Esophagus squamous epithelium (tissue), 5 donors: ENCODE measurements at places on chromosomes 7 and 10. TPM values are rescaled to one million over a fixed set of nuclear protein-coding genes. Genes with fewer than 3 reads are reported as not detected.

- no peak for DNase-seq
Observed at GRCh38 chr10:121112579-121113384, 261.6 kb downstream of the WDR11 start.

DNA sequence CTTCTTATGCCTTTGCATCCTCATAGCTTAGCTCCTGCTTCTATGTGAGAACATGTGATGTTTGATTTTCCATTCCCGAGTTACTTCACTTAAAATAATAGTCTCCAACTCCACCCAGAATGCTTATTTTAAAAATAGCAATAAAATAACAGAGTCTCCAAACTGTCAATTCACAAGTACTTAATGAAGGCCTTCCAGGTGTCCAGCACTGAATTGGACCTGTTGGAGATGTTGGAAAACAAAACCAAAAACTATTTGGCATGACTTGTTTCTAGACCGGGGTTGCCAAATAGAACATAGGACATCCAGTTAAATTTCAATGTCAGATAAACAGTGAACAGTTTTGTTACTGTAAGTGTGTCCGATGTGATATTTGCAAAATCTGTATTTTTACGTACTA is 208.1 kb upstream of the DKK1 start:
- no peak for DNase-seq

DNA sequence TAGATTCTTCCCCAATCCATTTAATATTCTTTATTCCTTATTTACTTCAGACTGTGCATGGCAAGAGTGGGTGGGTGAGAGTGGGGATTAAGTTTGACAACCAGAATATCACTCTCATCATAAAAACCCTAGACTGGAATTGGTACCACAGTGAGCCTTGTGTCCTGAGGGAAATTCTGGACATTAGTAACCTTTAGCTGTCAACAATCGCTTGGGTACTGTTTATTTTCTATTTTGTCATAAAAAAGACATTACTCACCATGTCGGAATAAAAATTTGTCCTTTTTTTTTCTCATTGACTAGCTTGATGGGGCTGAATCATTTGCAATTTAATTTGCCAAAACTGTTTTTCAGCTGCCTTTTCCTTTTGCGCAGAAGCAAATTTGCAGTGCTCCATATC is 176.1 kb upstream of the SEMA3C start:
- no peak for DNase-seq

DNA sequence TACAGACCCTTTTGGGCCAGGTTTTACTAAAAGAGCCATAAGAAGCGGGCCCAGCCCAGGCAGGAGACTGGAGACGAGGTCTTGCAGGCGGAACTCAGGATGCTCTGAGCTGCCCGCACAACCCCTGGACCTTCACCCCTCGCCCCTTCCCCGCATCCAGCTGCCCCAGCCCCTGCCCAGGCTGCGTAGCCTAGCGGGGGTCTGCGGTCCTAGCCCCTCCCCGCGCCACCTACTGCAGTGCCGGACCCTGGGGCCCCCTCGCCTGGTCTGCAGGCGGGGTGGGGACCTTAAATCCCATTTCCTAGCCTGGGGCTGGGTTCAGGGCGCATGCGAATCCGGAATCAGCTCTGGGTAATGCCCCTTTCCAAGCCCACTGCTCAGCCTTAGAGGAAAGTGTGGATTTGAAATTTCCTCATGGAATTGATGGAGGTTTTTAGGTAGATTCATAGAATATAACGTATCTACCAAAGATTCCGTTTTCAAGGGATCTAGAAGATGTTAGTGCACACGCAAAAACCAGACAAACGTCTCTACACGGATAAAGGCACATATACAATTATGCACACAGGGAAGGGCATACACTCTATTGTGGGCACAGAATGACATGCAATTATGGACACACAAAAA is 546 bp upstream of the HOXA3 start:
- DNase-seq: no peak

DNA sequence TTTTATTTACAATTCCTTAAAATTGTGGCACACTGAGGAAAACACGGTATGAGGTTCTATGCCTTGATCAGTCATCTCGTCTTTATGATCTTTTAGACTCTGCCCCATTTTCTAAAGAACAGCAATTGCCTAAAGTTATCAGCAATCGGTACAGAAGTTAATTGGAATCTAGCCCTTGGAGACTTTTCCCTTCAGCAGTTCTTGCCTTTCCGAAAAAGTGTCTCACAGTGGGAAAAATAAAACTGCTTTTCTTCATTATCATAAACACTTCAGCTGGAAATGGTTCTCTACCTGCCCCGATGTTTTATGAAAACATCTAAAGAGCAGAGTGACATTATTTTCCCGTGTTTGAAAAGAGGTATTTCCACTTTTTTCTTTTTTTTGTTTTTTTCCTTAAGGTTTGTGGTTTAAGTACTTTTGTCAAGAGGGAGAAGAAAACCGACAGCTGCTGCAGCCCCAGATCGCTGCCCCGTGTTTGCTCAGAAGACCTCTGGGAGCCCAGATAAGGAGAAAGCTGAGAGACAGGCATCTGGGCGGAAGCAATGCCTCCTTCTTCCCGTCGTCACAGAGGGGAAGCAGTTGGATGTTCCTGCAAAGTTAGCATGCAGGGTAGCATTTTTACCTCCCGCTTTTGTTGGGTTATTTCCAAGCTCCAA is 149.7 kb downstream of the FRMD4A start:
- no peak for DNase-seq

DNA sequence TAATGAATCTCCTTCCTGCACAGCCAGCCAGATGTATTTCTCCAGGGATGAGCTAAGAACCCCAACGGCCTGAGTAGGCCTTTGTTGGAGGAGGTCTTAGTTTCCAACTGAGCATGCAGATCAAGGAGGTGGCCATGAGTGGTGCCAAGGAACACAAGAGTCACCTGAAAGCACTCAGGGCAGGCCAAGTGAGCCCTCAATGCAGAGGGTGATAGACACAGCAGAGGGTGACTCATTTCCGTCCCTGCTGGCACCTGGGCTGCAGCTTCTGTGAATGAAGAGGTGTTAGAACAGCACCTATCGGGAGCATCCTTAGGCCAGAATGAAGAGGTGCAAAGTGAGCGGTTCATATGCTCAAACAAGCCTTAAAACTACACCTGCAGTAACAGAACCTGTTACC is 211.8 kb downstream of the FRMD4A start:
- DNase-seq: no peak

DNA sequence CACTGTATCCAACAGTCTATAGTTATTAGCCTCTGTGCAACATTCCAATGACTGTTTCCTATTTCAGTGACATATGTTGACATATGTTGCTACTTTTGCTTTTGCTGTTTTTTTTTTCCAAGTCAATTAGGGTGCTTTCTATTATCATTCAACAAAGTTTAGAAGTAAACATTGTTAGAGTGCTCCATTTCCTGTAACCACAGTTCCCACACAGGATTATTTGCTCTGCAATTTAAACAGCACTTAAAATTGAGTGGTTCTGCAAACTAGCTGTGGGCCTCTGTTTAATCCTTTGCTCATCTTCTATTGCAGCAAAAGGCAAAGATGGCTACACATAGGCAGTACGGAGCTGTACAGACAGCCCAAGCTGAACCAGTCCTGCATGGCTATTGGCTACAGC is 46.5 kb upstream of the PTN start:
- DNase-seq: no peak

GRCh38 chr7:113710310-113711096 is 208.3 kb downstream of the PPP1R3A start:
- no peak for DNase-seq

The GPR22 gene
- not detected for total RNA-seq

The LRRC4 gene
- total RNA-seq: 11.1 TPM

The CH25H gene
- total RNA-seq: 6.4 TPM

The UPK3B gene
- total RNA-seq: 34.9 TPM

The RBP3 gene
- not detected for total RNA-seq

The SH2D4B gene
- total RNA-seq: 0.13 TPM
